ENCODE measurements at places on chromosomes 4 and X.

- no peak for DNase-seq
Measured at GRCh38 chr4:19925516-19925915, 326.2 kb upstream of the SLIT2 start.

GRCh38 chrX:42442745-42443144, 335.2 kb downstream of the PPP1R2C start:
- no peak for DNase-seq

DNA sequence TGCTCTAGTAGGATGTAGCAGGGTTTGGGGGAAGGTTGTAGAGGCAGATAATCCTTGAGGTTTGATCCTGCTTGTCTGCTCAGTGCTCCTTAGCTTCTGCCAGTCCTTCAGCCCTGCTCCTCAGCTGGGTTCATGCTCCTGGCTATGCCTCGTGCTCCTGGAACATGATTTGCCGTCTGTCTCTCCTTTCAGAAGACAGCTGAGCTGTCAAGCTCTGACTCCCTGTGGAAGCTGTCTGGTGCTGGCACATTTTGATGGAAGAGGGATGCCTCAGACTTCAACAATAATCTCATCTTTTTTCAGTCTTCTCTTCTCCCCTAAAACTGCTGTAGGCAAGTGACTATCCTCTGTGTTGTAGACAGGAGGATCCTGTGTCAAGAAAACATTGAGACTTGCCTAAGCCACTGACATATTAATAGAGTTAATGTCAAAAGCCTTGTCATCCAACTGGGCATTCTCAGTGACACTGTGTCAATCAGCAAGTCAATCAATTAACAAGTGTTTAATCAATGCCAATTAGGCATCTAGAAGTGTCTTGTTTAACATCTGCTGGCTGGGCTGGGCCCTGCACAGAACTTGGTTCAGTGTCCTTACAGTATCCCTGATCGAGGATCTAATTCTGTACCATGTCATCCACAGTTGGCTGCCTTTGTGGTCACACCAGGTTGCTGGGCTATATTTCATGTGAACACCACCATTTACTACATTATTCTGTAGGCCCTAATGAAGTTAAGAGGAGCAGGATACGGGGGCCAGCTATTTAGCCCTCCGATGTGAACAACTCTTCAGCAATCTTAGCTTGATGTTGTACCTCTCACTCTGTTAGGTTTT, 96.7 kb downstream of the SYNPO2 start:
- no peak for DNase-seq

DNA sequence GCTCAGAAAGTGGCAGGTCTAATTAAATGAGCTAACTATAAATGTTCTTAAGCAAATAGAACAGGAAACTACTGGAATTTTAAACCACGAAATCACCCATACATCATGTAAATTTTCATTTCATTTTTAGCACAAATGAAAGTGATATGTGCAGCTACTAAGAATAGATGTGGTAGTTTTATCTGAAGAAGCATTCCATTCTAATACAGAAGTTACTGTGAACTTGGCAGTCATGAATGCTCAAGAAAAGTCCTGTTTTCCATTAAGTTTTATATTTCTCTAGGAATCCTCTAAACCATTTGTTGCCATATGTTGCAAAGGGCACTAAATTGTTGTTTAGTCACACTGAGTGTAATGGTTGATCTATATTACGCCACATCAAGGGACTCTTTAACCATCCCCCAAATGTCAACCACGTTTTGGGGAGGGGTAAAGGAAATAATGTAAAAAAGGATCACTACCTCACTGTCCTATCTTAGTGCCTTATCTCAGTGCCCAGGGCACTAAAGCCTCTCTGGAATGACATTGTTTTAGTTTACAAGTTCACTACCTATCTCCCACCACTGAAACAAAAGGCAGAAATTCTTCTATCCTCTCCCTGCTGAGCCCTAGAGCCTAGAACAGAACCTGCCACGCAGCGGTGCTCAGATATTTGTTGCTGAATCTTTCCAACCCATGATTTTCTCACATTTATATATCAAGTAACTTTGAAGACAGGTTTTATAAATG, 118.0 kb downstream of the SHISA3 start:
- no peak for DNase-seq
